ENCODE measurements at places on chromosomes 5 and 9.

DNA sequence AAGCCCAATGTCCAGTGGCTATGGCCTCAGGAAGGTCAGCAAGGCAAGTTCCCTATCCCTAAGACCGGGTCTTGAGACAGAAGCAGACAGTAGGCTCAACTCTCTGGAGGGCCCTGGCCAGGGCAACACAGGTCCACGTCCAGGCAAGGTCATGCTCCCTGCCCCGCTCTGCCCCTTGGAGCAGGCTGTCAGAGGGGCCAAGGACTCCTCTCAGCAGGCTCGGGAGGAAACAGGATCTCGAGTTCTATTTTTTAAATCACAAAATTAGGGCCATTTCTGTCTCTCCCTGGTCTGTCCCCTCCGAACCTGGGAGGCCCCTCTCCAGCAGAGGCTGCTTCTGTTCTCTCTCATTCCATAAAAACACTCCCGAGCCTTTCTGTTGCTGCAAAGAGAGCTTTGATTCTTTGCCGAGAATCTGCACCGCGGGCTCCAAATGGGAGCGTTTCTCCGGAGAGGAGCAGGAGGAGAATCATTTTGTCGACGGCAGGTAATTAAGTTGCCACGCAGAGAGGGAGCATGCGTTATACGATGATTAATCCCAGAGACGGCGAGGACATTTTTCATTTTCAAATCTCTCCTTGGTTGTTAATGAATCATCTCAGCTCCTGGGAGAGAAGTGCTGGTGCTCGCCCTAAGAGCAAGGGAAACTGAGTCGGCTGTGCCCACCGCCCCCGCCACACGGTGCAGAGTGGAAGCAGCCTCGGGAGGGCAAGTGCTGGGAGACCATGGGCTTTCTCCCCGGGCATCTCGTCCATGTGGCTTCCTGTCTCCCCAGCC, 24.5 kb upstream of the FCN1 start:
- DNase-seq = peak; percentile 14

DNA sequence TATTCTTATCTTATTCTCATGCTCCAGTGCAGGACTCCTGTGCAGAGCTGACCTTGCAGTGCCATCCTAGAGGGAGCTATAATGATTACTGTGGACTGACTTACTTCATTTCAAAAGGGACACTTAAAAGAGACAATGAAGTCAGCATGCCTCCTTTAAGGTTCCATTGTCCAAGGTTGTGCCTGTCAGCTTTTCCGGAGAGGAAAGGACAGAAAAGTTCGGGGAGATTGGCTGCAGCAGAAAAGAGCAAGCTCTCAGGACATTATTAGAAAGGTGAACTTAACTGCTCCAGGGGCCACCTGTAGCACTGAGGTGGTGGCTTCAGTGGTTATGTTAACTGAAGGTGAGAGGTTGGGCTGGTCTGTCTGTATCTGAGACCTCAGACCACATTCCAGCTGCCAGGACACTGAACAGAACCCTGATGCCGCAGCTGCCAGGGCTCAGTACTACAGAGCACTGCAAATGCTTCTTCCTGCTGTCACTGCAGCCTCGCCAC, 112.9 kb downstream of the ST8SIA4 start:
- no peak for DNase-seq

DNA sequence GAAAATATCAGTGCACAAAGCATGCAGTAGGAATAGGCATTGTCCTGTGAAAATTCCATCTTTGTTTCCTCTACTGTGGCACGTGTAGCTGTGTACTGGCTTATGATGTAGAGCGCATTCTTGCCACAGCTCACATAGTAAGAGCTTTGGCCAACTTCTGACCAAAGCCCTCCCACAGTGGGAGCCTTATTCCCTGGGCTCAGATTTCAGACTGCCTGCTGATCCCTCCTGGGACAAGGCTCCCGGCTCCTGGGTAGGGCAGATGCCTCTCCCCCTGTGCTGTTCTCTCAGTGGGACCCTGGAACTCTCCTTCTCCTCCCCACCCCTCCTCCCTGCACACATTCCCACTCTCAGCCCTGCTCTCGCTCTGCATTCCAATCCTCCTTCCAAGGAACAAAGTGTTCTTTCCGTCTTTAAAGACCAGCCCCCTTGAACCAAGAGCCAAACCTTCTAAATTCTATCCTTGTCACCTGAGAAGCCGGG, 17.5 kb downstream of the LCP2 start:
- DNase-seq = no peak

- no peak for DNase-seq
Observed at GRCh38 chr9:112367465-112367864, 12.4 kb upstream of the HSDL2 start.

DNA sequence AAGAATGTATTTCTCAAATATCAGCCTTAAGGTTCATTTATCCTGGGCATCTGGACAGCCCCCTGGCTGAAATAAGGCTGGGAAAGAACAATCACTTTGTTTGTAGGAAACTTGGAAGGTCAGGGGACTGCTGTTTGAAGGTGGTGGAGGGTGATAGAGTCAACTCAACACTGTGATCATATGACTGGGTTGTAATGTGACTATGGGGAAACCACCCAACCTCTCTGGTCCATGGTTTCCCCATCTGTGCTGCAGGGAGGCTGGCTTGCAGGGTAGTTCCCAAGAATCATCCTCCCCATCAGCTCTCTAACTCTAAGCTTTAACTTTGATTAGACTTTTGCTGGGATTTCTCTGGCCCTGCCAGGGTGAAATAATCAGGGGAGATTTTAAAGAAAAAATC, 10.0 kb downstream of the INSYN2B start:
- no peak for DNase-seq

Measured in fibroblast of skin of right biceps (primary cell).